ENCODE measurements at places on chromosomes 16 and 17. TPM values are rescaled to one million over a fixed set of nuclear protein-coding genes. Genes with fewer than 3 reads are reported as not detected.

DNA sequence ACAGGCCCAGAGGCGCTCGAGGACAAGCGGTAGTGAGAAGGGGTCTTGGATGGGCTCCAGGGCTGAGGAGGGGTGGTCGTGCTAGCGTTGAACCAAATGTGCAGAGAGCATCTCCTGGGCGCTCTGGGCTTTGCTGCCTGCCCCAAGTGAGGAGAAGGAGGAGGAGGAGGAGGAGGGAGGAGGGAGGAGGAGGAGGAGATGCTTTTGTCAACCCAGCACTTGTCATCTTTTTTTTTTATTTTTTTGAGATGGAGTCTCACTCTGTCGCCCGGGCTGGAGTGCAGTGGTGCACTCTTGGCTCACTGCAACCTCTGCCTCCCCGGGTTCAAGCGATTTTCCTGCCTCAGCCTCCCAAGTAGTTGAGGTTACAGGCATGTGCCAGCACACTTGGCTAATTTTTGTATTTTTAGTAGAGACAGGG, 59.8 kb downstream of the PGS1 start:
- no peak overlapping the region for H3K27ac ChIP-seq
- no peak overlapping the region for H3K4me3 ChIP-seq
- H3K27me3 ChIP-seq: no peaks in the 10 kb centered on the region
- no peaks in the 10 kb centered on the region for H3K36me3 ChIP-seq

Gene CLEC18A
- total RNA-seq: not detected

Gene OR3A2
- total RNA-seq: not detected

GRCh38 chr17:28901866-28902818, 737 bp downstream of the DHRS13 start:
- peaks cover 16% of the 10 kb centered on the region for H3K36me3 ChIP-seq
- no peaks in the 10 kb centered on the region for H3K27me3 ChIP-seq
- peak; percentile 78 for DNase-seq
- peak overlapping the region; percentile 90 for H3K27ac ChIP-seq

DNA sequence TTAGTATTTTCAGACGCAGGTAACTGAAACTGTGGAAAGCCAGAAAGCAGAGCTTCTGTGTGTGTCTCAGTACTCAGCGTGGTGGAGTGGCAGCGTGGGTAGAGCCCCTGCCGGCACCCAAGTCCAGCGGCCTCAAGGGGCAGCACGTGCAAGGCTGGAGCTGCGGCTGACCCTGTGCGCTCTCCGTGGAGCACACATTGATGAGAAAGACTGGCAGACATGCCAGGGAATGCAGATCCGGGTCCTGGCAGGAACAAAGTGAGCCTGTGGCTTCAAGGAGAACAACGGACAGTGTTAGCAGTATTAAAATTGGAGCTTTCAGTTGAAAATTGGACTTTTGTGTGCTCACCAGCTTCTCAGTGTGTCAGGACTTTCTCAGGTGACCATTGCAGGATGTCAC, 23.3 kb downstream of the ZC3H18 start:
- H3K4me1 ChIP-seq: no peaks in the 10 kb centered on the region
- no peak for DNase-seq
- H3K27ac ChIP-seq: no peak overlapping the region
- peaks cover 65% of the 10 kb centered on the region for H3K36me3 ChIP-seq

Measured in stomach (tissue), 19 donors.